Fibroblast of upper back skin (primary cell): ENCODE measurements at places on chromosomes 13 and 19.

GRCh38 chr13:52955472-52955874 is 73.1 kb upstream of the OLFM4 start:
- DNase-seq, result no peak

- no peak for DNase-seq
Observed at GRCh38 chr19:38062959-38063761, 156.2 kb downstream of the SIPA1L3 start.

GRCh38 chr19:47765523-47766358 is 12.8 kb upstream of the SELENOW start:
- DNase-seq, result peak; percentile 50

- no peak for DNase-seq
Observed at GRCh38 chr13:101121608-101122007, 294.7 kb downstream of the NALCN start.

DNA sequence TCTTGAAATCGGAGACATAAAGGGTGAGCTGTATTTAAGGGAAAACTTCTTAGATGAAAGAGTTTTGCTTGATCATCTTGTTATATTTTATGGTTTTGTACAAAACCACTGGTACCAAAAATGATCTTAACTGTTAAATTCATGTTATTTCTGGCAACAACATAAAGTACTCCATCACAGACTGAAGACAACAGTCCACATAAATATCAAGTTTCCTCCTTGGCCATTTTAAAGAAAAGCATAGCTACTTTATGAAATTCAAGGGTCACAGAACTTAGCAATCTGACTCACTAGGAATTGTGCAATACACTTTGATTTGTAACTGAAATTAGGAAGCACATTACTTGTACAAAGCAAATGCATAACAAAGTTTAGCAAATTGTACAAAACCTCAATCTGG is 66.3 kb downstream of the TBC1D4 start:
- DNase-seq, result peak; percentile 92

- no peak for DNase-seq
Observed at GRCh38 chr13:95559100-95559499, 6.6 kb downstream of the CLDN10 start.

DNA sequence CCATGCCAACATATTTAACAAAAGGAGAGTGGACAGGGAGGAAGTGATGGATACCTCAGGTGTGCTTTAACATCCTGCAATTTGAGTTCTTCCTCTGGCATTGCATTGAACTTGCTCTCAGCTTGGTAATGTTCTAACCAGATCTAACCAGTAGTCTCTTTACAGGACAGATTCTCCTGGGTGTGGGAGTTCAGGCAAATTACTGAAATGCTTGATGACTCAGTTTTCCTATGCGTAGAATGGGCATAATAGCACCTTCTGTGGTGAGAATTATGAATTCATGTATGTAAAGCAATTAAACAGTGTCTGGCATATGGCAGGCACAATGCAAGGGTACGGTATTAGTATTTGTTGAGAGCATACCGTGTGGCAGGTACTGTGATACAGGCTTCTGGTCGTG is 3.6 kb downstream of the AKAP11 start:
- DNase-seq, result no peak

DNA sequence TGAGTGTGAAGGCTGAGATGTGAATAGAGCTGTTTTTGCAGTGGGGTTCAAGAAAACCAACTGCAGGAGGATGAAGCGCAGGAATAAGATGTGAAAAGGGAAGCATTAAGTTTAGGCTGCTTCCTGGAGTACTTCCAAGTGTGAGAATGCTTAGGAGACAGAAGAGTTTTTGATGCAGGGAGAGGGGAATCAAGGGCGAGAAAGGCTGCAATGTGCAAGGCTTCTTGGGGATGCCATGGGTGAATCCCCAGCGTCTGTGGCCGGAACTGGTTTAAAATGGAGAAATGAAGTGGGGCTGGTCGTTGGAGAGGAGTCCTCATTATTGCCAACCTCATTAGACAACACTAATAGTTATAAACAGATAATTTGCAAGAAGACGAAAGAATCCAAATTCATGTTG is 764.9 kb downstream of the LIG4 start:
- no peak for DNase-seq

GRCh38 chr13:42056146-42056545 is 7.7 kb downstream of the DGKH start:
- DNase-seq, result no peak

- peak; percentile 53 for DNase-seq
Observed at GRCh38 chr13:63408331-63409189, 1992.9 kb upstream of the PCDH20 start.

- peak; percentile 27 for DNase-seq
Observed at GRCh38 chr13:114310956-114311355, 3.3 kb upstream of the CHAMP1 start.

GRCh38 chr13:75145927-75146326 is 336.0 kb downstream of the TBC1D4 start:
- DNase-seq, result peak; percentile 52

GRCh38 chr13:24168979-24169378 is 8.5 kb downstream of the SPATA13 start:
- no peak for DNase-seq

DNA sequence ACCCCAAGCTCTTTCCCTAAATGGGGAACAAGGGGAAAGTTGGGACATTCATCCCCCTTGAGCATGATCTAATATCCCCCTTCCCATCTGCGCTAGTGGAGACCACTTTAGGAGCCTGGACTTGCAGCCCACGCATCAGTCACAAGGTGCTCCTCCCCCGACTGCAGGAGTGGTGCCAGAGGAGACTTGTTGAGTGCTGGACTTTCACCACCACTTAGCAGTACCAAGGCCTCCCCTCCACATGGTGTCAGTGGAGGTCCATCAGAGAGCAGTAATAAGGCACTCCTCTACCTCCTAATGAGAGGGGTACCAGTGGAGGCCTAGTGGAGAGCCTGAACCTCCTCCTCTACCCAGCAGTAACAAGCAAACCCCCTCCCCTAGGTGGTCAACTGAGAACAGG is 22.5 kb downstream of the CAB39L start:
- DNase-seq, result no peak

DNA sequence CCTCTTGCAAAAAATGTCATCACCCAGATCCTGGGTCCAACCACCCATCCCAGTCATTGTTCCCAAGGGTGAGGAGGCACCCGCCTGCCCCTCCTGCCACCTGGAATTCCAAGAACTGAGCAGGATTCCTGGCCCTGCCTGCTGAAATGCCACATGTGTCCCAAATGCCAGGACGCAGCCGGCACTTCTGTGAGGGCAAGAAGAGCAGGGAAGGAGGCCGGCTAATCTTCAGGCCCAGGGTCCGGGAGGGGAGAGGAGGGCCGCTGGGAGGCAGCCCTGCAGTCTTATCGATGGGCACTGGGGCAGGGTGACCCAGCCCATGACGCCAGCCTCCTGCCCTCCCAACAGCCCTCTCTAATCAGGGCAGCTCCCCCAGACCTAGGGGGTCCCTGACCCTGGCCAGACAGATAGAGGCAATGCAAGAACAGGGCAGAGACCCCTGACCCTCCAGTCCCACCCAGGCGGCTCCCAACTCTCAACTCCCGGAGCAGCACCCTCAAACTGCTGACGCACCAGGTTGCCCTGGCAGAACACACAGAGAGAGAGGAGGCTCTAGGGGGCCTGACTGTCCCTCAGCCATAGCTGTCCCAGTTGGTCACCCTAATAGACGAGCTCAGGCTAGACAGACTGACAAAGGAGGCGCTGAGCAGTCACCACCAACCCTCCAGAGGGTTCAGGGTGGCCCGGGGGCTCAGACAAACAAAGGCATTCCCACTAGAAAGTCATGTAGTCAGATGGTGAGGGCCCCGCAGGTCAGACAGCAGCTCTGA is 1.5 kb downstream of the MFSD12 start:
- no peak for DNase-seq

GRCh38 chr13:114082849-114083645 is 49.4 kb downstream of the RASA3 start:
- DNase-seq, result no peak
